ENCODE measurements at places on chromosomes 4 and X.
A peak's percentile ranks its signal among the peaks of the same experiment; 100 is the strongest.

- no peak for DNase-seq
Observed at GRCh38 chr4:101186567-101187184, 160.7 kb downstream of the PPP3CA start.

GRCh38 chr4:148692242-148692641, 250.0 kb upstream of the NR3C2 start:
- DNase-seq = no peak

DNA sequence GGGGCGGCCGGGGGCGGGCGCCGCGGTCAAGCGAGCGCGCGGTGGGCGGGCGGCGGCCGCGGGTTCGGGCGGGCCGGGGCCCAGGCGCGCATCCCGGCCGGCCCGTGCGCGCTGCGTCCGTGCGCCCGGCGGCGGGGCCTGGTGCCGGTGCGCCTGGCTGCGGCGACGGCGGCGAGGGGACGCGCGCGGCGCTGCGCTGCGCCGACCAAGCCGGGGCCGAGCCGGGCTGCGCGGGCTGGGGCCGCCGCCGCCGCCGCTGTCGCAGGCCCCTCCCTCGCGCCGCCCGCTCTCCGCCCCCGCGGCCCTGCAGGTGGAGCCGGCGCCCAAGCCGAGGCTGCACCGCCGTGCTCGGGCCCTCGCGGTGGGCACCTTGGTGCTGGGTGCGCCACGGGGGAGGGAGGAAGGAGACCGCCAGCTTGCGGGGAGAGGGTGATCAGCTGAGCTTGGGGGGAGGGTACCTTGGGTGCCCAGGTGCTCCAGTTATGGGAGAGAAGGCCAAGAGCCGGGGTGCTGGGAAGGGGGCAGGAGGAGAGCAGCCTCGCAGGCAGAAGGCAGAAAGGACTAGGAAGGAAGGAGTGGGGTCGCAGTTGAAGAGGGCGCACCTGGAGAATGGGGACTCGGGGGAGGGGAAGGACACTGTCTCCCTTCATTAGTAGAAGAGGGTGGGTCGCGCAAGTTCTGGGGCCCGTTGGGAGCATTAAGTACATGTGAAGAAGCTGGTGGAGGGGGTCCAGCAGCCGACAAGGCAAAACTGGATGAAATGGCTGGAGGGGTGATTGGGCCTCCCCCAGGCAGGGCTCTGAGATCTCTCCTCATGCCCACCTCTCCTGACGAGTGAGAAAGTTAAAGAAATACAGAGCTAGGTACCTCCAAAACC, at the start of gene PPP2R2C:
TSS of gene PPP2R2C (minus strand) at position 228 of the 877 bp plus-strand sequence. CDS start 385 bp downstream, outside the sequence.
- DNase-seq = peak; percentile 9

DNA sequence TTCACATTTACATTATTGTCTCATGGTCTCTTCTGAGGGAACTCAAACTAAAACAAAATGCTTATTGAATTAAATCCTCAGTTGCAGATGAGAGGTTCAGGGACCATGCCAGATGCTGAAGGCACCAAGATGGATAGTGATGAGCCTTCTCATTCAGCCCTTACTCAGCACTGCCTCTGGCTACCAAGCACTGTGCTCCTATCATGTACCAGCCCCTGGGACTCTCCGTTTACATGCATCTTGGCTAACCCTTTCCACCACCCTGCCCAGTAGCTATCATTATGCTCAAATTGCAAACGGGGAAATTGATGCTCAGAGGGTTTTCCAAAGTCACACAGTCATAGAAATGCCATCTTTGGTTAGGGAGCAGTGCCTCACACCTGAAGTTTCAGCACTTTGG, 22.6 kb upstream of the TMEM184C start:
- no peak for DNase-seq

- DNase-seq = no peak
Observed at GRCh38 chrX:29724316-29724715, 491.0 kb upstream of the MAGEB2 start.

GRCh38 chr4:6329478-6330383, 60.1 kb downstream of the WFS1 start:
- no peak for DNase-seq

DNA sequence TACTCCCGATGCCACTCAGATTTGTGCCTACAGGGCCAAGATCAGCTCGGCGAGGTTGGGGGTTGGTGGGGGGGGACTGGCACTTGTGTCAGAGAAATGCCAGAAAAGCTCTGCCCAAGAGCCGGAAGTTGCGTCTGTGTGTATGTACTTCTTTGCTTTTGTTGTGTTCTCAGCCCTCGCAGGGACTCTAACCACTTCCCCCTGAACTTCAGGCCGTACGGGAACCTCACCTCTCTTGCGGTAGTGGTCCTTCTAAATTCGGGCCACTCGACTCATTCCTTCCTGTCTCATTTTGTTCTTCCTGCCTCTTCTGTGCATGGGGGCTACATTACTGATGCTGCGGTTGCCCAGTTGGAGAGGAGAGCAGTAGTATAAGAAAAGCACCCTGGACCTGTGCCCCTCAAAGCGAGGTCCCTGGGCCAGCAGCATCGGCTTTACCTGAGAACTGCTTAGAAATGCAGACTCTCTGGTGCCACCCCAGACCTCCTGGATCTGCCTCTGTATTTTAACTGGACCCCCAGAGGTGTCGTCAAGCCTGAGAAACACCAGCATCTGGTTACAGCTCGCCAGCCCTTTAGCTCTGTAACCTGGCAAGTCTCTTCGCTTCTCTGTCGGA, 146.3 kb upstream of the RPS6KA3 start:
- DNase-seq = no peak

DNA sequence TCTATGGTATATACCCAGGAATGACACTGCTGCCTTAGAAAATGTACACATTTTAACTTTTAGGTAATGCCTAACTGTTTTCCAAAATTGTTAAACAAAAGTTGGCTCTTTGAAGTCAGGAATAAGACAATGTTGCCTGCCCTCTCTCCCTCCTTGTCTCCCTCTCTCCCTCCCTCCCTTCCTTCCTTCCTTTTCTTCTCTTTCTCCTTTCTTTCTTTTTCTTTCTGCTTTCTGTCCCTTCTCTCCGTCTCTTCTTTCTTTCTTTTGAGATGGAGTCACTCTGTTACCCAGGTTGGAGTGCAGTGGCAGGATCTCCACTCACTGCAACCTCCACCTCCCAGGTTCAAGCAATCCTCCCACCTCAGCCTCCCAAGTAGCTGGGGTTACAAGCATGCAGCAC, 4.6 kb upstream of the TMA16 start:
- DNase-seq = no peak
